ENCODE measurements at places on chromosomes 3 and 15.
A peak's percentile ranks its signal among the peaks of the same experiment; 100 is the strongest.

DNA sequence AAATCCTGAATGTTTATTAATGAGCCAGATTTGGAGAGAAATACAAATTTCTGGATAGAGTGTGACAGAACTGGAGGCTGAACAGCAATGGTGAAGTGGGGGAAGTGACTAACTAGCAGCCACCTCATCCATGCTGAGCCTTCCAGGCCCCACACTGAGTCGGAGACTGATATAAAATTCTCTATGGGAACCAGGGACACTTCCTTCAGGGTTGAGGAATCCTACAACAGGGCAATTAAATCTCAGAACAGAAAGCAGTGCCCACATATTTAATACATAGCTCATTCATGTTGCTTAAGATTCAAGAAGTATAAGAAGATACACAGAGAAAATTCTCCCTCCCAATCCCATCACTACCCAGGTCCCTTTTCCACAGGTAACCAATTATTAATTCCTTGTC is 49.3 kb downstream of the HACD2 start:
- DNase-seq: no peak
- no peaks in the 10 kb centered on the region for H3K36me3 ChIP-seq
- no peak overlapping the region for H3K27ac ChIP-seq
- H3K27me3 ChIP-seq: no peaks in the 10 kb centered on the region
- H3K4me1 ChIP-seq: peaks cover 33% of the 10 kb centered on the region

GRCh38 chr3:49199239-49199899 is 28.0 kb downstream of the KLHDC8B start:
- H3K36me3 ChIP-seq: no peaks in the 10 kb centered on the region
- no peak overlapping the region for H3K27ac ChIP-seq
- H3K27me3 ChIP-seq: no peaks in the 10 kb centered on the region
- H3K4me1 ChIP-seq: no peaks in the 10 kb centered on the region

DNA sequence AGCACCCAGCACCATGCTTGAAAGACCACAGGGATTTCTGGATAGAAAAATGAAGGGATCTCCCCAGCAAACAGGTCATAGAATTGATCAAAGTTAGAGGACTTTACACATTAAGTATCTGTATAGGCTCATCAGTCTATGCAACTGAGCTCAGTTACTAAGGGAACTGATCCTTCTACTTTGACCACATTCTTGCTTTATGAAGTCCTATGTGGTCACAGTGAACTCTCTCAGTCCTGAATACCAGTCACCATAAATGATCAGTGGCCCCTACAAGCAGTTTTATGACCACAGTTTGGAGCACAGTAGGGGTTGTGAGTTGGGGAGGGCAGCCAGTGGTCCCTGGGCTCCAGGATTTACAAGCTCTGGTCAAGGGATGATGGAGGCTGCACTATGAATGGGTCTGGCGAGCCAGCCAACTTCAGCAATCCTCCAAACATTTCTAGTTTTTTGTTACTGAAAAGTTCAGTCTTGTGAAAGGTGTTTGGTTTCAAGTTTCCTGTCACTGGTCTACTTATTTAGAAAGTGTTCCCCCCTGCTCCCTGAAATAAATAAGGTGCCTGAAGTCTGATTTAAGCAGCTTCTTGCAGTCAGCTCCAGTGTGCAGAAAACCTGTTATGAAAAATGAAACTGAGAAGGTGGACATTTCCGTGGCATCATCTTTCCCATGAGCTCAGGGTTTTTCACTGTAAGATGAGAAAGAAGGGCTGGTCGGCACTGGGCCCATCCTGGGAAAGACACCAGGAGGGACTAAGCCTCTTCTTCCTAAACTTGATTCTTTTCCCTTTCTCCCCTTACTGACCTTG is 75.5 kb downstream of the DAPK2 start:
- H3K27ac ChIP-seq: peak overlapping the region; percentile 89
- H3K4me1 ChIP-seq: peaks cover 42% of the 10 kb centered on the region
- H3K4me3 ChIP-seq: peak overlapping the region; percentile 34
- DNase-seq: peak; percentile 73
- no peaks in the 10 kb centered on the region for H3K27me3 ChIP-seq
- no peaks in the 10 kb centered on the region for H3K36me3 ChIP-seq

DNA sequence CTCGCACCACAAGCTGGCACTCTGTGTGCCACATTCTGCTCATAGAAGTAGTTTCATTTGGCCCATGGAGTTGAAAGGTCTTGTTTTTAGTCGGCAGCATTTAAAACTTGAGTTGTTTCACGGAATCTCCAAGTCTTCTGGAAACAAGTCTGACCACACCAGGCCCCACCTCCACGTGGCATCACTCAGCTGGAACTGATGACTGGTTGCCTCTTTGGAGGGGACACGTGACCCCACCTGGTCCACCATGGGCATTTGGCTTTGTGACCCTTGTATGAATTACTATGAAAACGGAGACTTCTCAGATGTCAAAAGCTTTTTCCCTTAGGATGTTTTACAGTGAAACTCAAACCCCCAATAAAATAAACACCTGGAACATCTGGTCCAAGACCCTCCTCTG is 74.9 kb downstream of the NTRK3 start:
- H3K4me3 ChIP-seq: no peak overlapping the region
- no peaks in the 10 kb centered on the region for H3K27me3 ChIP-seq
- peaks cover 38% of the 10 kb centered on the region for H3K4me1 ChIP-seq
- H3K27ac ChIP-seq: no peak overlapping the region
- DNase-seq: no peak

- no peak overlapping the region for H3K4me3 ChIP-seq
- no peak overlapping the region for H3K27ac ChIP-seq
- peaks cover 27% of the 10 kb centered on the region for H3K4me1 ChIP-seq
- no peaks in the 10 kb centered on the region for H3K27me3 ChIP-seq
Measured at GRCh38 chr3:132507657-132508056, 89.4 kb upstream of the ACKR4 start.
